ENCODE measurements at places on chromosomes 4 and X. TPM values are rescaled to one million over a fixed set of nuclear protein-coding genes. Genes with fewer than 3 reads are reported as not detected.

DNA sequence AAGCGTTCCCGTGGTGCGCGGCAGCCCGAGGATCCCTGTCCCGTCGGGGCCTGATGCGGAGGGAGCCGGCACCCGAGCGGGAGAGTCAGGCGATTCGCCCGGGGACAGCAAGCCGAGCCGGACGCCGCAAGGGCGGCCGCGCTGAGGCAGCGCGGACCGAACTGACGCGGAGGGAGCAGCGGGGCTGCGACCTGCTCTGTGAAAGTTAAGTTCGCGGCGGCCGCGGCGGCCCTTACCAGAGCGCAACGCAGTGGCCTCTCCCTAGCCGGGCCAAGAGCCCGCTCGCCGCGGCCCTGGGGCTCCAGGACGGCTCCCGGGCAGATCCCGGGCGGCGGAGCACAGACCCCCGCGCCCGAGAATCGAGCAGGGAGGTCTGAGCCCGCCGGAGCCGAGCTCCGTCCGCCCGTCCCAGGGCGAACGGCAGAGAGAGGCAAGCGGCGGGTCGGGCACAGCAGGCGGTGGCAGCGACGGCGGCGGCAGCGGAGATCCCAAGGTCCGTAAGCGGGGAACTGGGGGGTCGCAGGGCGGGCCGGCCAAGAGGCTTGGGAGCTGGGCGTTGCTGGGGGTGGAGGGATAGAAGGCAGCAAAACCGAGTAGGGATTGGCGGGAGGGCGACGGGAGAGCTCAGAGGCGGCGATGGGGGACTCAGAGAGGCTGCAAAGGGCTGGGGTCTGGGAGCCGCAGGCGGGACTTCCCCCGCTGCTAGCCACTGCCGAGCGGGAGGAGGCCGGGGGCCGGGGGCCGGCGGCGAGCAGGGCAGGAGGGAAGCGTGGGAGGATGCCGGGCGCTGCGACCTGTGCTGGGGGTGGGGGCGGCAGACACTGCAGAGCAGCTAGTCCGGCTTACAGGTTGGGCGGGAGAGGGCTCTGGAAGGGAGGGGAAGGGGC is 1.0 kb downstream of the GPR50 start:
- no peak overlapping the region for H3K4me3 ChIP-seq
- no peaks in the 10 kb centered on the region for H3K4me1 ChIP-seq
- H3K27me3 ChIP-seq, result peaks cover 66% of the 10 kb centered on the region
- no peaks in the 10 kb centered on the region for H3K36me3 ChIP-seq
- no peak for DNase-seq

DNA sequence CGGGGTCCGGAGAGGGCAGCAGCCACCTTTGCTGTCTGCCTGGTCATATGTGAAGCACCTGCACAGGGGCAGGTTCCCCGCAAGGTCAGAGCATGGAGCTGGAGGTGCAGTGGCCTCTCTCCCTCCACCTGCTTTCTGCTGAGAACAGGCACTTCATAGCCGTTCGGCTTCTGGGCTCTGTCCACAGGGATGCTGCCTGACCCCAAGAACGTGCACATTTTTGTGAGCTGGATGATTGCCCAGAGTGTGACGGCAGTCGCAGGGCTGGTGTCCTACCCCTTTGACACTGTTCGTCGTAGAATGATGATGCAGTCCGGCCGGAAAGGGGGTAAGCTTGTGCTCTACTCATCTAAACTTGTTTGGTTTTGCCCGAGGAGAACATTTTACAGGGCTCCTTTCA is 2.5 kb downstream of the SLC25A4 start:
- H3K4me1 ChIP-seq, result peaks cover 42% of the 10 kb centered on the region
- no peaks in the 10 kb centered on the region for H3K36me3 ChIP-seq
- peak overlapping the region; percentile 91 for H3K27ac ChIP-seq

GRCh38 chr4:54225598-54226403 is 3.3 kb upstream of the PDGFRA start:
- no peak for DNase-seq
- peaks cover 22% of the 10 kb centered on the region for H3K4me1 ChIP-seq
- H3K4me3 ChIP-seq, result peak overlapping the region; percentile 58
- H3K27ac ChIP-seq, result no peak overlapping the region
- H3K27me3 ChIP-seq, result no peaks in the 10 kb centered on the region
- H3K36me3 ChIP-seq, result no peaks in the 10 kb centered on the region

DNA sequence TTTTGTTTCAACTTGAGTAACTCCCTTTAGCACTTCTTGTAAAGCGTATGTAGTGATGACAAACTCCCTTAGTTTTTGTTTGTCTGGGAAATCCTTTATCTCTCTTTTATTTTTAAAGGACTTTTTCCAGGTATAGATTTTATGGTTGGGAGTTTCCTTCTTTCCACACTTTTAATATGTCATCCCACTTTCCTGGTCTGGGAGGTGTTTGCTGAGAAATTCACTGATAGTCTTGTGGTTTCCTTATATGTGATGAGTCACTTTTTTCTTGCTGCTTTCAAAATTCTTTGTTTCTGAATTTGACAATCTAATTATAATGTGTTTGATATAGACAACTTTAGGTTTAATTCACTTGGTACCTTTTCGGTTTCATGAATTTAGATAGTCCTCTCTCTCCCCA is 353.9 kb downstream of the GPAT3 start:
- H3K36me3 ChIP-seq, result no peaks in the 10 kb centered on the region
- no peaks in the 10 kb centered on the region for H3K27me3 ChIP-seq
- H3K4me3 ChIP-seq, result no peak overlapping the region

DNA sequence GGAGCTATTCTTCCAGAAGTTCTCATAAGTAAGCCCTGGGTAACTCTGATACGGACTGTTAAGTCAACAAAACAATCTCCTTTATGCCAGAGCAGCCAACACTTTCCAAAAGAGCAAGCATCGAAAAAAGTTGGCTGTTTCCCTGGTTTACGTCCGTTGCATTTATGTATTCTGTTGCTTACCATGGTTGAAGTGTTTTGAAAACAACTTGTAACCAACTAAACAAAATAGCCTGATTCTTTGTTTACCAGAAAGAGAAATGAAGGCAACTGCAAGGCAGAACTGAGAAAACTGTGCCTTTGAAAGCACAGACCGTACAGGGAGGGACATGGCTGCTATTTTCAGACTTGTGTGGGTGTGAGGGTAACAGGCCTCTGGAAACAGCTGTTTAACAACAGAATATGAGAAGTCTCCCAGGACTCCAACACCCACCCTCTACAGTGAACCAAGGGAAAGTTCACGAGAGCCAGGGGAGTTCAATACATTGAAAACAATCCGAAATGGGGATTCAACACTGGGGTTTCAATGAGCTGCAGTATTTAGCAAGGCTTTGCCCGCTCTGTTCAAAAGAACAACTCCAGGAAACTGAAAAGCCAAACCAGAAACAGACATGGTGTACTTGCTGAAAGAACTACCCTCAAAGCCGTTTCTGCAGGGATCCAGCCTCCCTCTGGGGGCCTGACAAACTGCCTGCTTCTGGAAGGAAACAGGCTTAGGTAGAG is 95.8 kb upstream of the EGFL6 start:
- no peaks in the 10 kb centered on the region for H3K27me3 ChIP-seq
- H3K36me3 ChIP-seq, result no peaks in the 10 kb centered on the region
- no peak overlapping the region for H3K4me3 ChIP-seq
- H3K4me1 ChIP-seq, result no peaks in the 10 kb centered on the region
- peak overlapping the region; percentile 51 for H3K27ac ChIP-seq

GRCh38 chr4:46890056-46890455 is 19.0 kb downstream of the COX7B2 start:
- H3K27ac ChIP-seq, result no peak overlapping the region
- no peak for DNase-seq
- no peak overlapping the region for H3K4me3 ChIP-seq

- no peaks in the 10 kb centered on the region for H3K36me3 ChIP-seq
- H3K27me3 ChIP-seq, result no peaks in the 10 kb centered on the region
- H3K4me3 ChIP-seq, result no peak overlapping the region
These were observed 5.8 kb upstream of the TET2 start for GRCh38 chr4:105140684-105141490.

- no peaks in the 10 kb centered on the region for H3K4me1 ChIP-seq
- H3K27me3 ChIP-seq, result no peaks in the 10 kb centered on the region
These were observed 335.2 kb downstream of the PPP1R2C start for GRCh38 chrX:42442745-42443144.

- peaks cover 14% of the 10 kb centered on the region for H3K4me1 ChIP-seq
- DNase-seq, result no peak
- H3K4me3 ChIP-seq, result no peak overlapping the region
- H3K27ac ChIP-seq, result no peak overlapping the region
- peaks cover 12% of the 10 kb centered on the region for H3K36me3 ChIP-seq
These were observed 102.9 kb downstream of the TSPAN7 start for GRCh38 chrX:38664285-38664684.

PLXNB3 gene
- 0.13 TPM for polyA plus RNA-seq

MEPE gene
- not detected for polyA plus RNA-seq
